Effector memory CD8-positive, alpha-beta T cell (primary cell): ENCODE measurements at places on chromosomes 3 and 15.

DNA sequence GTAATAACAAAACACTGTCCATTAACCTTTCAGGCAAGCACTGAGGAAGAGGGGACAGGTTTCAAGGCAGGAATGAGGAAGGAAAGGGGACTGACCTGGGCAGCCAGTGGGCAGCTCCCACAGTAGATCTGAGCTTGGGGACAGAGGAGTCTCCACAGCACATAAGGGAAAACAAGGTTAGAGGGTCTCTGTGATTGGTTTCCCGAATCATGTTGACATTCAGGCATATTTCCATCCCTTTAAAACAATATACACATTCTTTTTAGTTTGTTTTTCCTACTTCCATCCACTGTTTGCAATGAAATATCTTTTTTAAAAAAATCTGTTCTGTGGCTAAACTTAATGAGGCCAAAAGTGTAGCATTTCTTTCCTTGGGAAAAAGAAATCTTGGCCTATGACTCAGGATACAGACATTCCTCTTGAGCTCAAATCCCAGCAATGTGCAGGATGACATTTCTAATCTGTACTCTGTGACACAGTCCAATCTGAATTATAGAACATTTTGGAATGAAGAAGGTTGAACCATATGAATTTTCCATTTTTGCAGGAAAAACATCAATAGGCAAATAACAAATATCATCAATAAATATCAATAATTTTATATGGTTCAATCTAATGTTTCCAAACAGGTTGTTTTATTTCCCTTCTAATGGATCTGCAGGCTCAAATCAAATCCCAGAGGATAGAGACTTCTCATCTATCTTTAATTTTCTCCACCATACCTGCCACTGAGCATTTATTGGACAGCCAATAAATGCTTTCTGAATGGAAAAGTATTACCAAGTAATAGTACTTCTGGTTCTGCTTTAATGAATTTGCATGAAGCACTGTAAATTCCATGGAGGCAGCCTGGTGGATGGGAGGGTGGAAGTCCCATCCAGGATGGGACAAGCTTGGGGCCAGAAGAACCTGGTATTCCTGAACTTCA, 54.1 kb downstream of the ITGB5 start:
- DNase-seq, result no peak

DNA sequence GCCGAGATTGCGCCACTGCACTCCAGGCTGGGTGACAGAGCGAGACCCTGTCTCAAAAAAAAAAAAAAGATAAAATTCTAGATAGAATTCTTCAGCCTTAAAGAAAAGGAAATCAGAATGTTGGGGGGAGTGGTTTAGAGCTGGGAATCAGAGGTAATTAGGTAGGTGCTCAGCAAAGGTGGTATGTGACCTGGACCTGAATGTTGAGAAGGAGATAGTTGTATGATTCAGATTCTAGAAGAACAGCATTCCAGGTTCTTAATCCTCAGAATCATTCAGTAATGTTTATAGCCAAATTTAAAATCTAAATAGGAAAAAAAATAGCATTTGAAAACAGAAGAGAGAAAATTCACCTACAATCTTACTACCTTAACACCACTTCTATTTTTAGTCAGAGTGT, 71.3 kb upstream of the UBE2E1 start:
- DNase-seq, result no peak

- no peak for DNase-seq
Measured at GRCh38 chr3:33391255-33391995, 48.8 kb downstream of the UBP1 start.

DNA sequence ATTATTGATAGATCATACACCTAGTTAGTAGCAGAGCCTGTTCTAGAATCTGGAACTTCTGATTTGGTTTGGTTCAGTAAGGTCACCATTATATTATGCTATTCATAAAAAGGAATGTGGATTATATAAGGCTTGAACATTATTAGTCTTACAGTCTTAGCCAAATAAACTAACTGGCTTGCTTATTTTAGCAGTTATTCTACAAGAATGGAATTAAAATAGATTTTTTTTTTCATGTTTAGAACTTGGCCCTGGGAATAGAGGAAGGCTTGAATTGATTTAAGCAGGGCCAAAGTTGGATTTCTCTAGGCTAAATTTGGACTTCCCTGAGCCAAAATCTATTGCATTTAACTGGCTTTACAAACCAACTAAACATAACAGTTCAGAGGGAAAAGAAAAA, 24.4 kb downstream of the DTWD1 start:
- DNase-seq, result no peak

DNA sequence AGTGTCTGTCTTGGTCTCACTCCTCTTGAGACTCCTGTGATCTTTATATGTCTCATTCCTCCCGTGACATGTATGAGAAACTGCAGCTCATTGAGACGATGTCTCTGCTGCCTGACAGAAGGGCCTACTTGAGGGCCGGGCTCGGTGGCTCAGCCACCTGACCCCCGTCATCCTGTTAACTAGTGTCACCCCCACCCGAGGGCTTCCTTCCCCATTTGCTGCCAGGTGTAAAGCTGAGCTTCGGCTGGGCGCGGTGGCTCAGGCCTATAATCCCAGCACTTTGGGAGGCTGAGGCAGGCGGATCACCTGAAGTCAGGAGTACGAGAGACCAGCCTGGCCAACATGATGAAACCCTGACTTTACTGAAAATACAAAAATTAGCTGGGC, 12.7 kb downstream of the SEMA4B start:
- DNase-seq, result no peak

DNA sequence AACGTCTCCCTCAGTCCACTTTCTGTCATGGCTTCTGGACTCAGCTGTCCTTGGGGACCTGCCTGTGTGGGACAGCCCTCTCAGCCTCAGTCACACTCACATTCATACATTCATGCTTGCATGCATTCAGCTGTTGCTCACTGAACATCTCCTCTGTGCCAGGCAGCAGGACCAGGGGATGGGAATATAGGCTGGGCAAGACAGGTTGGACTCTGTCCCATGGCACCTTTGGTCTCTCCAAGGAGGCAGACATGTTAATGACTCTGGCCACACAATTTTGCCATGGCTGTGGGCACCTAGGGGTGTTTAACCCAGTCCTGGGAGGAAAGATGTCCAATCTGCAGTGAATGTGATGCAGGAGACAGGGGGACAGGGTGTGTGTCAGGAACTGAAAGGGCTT, 7.8 kb upstream of the DNAH1 start:
- DNase-seq, result no peak

DNA sequence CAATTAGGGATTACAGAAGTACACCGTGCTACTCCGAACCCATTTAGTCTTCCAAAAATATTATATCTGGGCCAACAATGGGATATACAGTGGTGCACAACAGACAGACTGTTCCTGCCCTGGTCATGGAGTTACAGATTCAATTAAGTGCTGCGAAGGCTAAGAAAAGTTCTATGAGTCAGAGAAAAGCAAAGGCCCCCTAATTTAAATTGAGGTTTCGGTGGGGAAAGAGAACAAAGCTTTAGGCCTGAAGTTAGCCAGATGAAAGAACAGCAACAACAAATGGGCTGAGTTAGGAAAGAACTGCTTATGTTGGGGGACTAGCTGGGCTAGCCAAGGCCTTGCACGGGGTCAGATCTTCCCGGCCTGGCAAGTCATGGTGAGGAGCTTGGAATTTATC, 131.8 kb downstream of the MDFIC2 start:
- no peak for DNase-seq

- no peak for DNase-seq
Measured at GRCh38 chr3:56681984-56682461, 1.0 kb downstream of the TASOR start.

GRCh38 chr3:184503647-184504046, 57.9 kb upstream of the EPHB3 start:
- no peak for DNase-seq

DNA sequence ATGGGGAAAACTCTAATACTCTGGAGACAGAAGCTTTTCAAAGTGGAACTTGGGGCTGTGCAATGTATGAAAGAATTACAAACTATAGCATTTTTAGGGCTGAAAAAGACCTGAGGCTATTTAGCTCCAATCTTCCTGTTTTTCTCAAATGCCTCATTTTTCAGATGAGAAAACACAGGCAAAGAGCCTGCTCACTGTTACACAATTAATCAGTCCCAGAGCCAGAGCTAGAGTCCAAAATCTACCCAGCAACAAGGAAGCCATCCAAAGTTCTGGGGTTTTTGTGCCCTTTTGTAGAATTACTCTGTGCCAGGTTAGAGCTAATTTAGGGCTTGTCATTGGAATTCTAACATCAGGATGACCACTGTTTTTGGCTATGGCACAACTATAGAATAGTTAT, 45.5 kb downstream of the GPR149 start:
- DNase-seq, result no peak

DNA sequence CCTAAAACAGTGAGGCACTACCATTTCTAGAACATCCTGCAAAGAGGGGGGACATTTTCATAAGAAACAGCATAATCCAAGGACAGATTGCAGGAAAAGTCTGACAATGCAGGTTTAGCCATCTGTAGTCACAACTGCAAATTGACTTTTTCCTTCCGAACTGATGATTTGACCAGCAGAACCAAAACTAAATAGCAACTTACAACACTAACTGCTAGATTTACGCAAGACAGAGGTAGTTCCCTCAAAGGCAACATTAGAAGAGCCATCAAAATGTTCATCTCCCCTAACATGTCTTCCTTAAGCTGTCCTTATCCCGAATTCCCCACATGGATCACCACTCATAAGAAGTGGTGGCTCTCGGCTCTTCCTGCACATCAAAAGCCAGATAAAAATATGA, 129.6 kb downstream of the GADL1 start:
- no peak for DNase-seq

DNA sequence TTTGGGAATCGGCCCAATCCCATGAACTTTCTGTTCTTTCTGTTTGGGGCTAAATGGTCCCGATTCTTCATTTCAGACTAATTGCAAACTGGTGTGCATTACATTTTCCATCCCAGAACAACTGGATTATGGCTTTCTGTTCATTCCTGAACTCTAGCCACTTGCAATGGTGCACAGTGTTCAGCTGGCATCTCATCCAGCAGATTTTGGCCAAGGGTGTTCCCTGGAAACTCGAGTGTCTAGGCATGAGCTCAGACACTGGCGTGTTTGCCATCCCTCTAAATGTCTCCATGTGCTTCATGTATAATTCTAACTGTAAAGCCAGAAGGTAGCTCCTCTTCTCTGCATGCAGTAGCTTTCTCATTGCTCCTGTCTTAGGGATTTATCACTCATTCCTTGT, 97.1 kb upstream of the MYZAP start:
- no peak for DNase-seq

DNA sequence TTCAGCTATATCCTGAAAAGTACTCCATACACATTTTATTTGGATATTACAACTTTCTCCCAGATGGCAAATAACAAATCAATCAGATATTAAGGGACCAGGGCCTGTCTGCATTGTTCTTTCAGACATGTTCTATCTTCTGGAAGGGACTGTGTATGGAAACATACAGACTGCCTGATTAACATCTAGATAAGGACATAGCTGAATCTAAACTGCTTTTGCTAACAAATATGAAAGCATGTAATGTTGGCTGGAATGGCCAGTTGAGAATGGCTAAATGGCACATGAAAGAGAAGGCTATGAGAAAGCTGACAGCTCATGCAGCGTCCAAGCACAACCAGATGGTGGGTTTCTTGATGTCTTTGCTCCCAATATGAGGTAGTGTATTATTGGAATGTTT, 149.4 kb downstream of the CFAP20DC start:
- no peak for DNase-seq

DNA sequence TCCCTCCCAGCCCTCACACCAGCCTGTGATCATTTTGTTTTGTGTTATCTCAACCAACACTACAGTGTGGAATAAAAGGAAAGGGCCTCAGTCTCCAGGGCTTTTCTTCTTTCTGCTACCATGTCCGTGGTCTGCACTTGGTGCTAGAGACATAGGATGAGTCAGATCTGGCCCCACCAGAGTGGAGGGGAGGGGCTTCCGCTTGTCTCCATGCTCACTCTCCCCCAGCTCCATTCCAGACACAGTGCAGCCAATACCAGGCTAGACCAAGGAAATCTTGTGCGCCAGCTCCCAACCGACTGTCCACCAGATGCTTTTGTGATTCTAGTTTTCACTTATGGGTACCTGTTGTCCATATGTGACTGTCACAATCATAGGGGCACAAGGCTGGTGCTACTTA, 51.9 kb upstream of the TMEM115 start:
- DNase-seq, result no peak

DNA sequence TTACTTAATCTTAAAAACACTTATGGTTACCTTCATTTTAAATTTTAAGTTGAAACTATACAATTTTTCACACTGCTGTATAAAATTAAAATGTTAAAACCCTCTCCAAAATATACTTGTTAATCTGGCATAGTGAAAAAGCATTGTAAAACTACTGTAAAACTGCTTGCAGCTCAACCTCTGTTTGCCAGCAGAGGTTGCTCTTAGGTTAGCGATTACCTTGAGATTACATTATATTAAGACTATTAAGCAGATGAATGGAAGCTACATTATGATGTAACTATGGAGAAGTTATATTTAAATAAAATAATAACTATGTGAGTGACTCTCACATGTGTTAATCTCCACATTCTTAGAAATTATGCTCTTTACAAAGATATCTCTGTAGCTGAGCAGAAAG, 143.6 kb upstream of the SLITRK3 start:
- DNase-seq, result no peak
